ENCODE measurements at places on chromosomes 7 and 10.

GRCh38 chr10:17737027-17737965 lies 14.7 kb upstream of the TMEM236 start:
- no peak for DNase-seq

GRCh38 chr7:130901209-130901783 lies 167.3 kb upstream of the KLF14 start:
- DNase-seq: no peak

GRCh38 chr10:62259998-62260397 lies 8.6 kb downstream of the RTKN2 start:
- DNase-seq: no peak

GRCh38 chr10:30160271-30160982 lies 101.0 kb upstream of the JCAD start:
- no peak for DNase-seq

DNA sequence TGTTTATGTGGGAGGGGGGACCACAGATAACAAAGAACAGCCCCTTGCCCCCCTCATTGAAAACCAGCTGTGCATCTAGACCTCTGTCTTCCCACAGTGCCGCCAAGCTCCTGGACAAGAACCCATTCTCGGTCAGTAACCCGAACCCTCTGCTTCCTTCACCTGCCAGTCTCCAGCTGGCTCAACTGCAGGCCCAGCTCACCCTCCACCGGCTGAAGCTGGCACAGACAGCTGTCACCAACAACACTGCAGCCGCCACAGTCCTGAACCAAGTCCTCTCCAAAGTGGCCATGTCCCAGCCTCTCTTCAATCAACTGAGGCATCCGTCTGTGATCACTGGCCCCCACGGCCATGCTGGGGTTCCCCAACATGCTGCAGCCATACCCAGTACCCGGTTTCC lies 91.0 kb upstream of the PDCD4 start:
- no peak for DNase-seq

DNA sequence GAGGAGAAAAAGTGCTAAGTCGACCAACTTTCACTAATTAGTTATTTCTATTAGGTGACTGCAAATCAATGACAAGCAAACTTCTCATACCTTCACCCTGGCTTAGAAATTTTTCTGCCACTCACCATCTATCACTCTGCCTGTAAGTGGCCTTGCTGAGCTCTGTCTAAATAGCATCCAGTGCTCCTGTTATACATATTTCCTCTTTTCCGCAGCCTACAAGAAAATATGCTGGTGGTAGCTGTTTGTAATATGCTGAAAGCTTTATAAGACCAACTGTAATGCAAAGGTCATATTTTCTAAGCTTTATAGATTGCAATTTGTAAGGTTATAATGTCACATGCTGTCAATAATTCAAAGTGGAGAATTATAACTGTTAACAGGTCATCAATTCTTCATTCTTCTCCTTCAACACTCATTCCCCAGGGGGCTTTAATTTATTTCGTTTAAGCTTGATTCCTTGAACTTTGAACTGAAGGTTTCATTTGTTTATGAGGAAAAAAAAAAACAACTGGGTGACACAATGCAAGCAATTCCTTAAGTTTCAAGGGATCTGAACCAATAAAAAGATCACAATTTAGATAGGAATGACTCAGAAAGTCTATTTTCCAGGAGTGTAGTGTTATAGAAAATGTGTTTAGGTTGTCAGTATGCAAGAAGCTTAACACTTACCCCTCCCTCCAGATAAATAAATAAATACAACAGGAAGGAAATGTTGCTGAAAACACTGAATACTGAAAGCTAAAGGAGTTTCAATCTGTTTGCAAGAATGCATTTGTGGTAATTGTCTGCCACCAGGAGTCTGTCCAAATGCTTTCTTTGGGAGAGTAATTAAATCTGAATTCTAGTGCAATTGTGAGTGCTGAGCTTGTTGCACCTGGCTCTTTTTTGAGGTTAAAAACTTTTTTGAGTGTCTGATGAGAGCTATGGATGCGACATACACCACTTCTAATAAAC lies 183.7 kb downstream of the SORCS1 start:
- no peak for DNase-seq

DNA sequence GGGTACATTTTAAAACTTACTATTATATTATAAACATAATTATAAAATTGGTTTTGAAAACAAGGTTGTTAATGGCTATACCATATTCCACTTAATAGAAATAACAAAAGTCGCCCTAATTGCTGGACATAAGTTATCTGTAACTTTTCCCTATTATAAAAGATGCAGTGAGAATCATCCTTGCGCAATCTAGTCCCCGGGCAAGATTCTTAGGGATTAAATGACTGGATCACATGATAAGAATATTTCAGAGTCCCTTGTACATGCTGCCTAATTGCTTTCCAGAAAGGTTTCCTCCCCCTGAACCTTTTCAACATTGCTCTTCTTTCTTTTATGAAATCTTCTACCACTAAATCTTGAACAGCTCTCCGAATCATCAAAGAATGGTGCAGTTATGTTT lies 479.8 kb upstream of the MKI67 start:
- no peak for DNase-seq

- DNase-seq: no peak
Observed at GRCh38 chr7:63025815-63026214, 972.8 kb upstream of the ZNF722 start.

DNA sequence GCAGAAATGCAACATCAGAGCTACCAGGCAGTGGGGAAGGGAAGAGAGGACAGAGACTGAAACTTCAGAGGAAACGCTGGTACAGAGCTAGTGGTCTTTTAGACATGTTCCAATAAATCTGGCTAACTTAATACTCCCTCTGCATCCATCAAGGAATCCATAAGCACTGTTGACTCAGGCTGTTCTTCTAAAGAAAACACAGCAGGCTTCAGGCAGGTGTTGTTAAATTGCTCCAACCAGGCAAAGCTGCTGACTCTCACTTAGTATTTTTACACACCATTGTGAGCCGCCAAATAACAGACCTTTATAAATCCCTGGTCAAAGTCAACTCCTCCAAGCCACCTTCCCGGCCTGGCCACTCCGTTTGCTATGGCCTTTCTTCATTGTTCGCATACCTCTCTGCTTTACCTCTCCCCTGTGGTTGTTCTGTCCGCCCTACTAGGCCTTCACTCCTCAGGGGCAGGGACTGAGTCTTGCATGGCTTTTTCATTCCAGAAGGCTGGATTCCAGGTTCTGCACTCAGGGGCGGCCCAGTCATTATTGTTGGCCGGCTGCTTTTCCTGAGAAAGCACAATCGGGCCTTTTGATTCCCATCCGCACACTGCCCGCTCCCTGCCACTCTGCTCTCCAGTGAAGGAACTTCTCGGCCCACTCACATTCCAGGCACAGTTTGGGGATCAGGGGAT lies 18.4 kb downstream of the CREB3L2 start:
- no peak for DNase-seq

- DNase-seq: no peak
Observed at GRCh38 chr7:152333134-152333533, 102.7 kb downstream of the KMT2C start.

DNA sequence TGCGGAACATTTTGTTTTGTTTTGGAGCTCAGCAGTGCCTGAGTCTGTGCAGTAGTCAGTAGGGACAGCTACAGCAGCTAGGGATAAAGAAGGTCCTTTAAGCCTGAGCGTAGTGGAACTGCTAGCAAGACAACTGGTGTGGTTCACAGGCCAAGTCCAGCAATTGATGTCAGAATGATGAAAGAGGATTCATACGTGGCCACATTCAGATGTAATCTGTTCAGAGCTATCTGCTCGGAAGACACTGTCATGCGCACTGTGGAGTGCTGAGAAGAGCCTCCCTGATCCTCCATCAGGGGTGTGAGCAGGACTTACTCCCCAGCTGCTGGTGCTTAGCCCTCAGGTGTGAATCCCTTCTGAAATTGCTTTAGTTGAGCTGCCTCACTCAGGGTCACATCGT lies 79.6 kb upstream of the ANKRD1 start:
- DNase-seq: no peak

DNA sequence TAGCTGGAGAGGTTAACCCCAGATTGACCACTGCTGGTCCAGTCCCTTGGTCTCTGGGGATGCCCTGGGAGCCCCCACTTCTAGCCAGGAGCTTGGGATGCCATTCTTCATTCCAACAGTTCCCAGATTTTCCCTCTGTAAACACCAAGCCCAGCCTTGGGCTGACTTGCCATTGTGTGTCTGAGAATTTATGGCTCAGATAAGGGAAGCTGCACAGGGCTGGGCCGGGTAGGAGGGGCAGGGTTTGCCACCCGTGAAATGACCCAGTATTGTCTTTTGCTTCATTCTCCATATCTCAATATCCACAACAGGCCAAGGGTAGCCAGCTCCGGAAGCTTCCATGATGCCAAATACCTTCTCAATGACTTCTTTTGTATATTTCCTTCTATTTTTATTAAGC lies 32.1 kb downstream of the AFAP1L2 start:
- DNase-seq: no peak

- no peak for DNase-seq
Observed at GRCh38 chr7:129569811-129570215, 41.7 kb upstream of the NRF1 start.

- DNase-seq: no peak
Observed at GRCh38 chr7:70776627-70777101, 355.3 kb upstream of the GALNT17 start.

GRCh38 chr10:5318148-5318547 lies 46.6 kb upstream of the UCN3 start:
- DNase-seq: no peak

DNA sequence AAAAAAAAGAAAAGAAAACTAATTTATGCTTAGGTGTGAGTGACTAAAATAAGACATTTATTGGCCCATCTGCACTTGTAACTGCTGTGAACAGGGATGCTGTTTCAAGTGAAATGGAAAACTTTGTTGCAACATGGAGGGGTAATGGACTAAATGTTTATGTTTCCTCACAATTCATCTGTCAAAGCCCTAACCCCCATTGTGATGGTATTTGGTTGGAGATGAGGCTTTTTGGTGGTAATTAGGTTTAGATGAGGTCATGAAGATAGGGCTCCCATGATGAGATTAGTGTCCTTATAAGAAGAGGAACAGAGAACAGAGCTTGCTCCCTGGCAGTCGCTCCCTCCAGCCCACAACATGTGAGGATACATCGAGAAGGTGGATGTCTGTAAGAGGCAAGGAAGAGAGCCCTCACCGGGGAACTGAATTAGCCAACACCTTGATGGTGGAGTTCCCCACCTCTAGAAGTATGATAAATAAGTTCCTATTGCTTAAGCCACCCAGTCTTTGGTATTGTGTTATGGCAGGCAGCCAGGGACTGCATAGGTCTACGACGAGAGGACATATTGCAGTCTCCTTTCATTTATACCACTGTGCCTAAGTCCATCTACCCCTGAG lies 28.6 kb upstream of the VCL start:
- DNase-seq: no peak

GRCh38 chr7:27173956-27174873 lies at the start of gene HOXA10:
TSS of gene HOXA10 (minus strand) at chr7:27174320. CDS start at chr7:27174306, 14 bp downstream.
- no peak for DNase-seq

DNA sequence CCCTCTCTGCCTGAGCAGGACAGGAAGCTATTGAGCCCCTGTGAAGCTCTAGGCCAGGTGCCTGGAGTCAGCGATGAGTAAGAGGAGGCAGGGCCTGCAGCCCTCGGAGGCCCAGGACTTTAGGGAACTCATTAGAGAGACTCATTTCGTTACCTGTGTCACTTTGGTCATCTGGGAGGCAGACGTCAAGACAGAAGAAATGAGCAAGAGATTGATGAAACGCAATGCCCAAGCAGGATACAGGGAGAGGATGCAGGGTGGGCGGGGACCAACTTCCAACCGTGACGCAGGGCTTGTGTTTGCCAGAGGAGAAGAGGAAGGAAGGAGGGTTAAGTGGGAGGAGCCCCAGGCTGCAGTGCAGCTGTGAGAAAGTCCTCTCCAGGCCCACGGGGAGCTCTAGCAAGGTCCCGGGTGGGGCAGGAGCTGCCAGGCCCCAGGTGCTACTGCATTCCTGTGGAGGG lies 26.4 kb upstream of the GNA12 start:
- no peak for DNase-seq

DNA sequence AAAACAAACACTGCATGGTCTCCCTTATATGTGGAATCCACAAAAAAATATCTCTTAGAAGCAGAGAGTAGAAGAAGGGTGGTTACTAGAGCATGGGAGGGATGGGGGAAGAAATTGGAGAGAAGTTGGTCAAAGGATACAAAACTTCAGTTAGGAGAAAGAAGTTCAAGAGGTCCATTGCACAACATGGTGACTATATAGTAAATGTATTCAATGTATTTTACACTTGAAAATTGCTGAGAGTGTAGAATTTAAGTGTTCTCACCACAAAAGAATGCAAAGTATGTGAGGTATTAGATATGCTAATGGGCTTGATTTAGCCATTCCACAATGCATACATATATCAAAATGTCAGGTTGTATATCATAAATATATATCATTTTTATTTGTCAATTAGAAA lies 232.0 kb upstream of the CELF2 start:
- no peak for DNase-seq

GRCh38 chr10:29620112-29620690 lies 14.6 kb downstream of the SVIL start:
- DNase-seq: no peak

DNA sequence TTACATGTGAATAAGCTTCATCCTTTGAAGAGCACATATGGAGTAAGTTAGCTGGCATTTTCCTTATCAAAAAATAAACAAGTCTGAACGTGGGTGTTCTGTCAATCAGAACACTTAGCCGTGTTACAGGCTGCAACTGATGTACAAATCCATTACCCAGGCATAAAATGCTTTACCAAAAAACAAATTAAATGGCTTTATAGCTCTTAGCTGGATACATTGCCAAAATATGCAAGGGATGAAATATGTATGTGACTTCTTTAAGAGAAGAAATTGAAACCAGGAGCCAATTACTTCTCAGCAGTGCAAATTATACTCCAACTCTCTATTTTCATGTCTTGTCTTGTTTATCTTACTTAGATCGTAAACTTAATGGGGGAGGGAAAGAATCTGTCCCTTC lies 214.8 kb downstream of the DGKB start:
- no peak for DNase-seq

GRCh38 chr7:96685353-96685752 lies 24.3 kb downstream of the SEM1 start:
- DNase-seq: no peak

DNA sequence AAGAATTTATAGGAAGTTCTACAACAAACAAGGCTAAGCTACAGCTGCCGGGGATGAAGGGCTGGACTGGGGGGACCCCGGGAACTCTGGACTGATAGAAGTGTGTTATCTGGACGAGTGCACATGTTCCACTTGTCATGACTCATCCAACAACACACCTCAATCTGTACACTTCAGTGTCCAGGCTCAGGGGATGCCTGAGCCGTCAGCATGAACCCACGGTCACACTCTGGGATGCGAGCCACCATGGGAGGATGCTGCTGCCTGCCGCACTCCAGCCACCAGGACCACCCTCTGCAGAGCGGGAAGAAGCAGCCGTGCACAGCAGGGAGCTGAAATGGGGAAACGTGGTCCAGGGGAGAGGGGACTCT lies 67.5 kb downstream of the MAD1L1 start:
- no peak for DNase-seq

- DNase-seq: no peak
Observed at GRCh38 chr10:126278851-126279250, 109.4 kb downstream of the ADAM12 start.

- DNase-seq: no peak
Observed at GRCh38 chr10:126375926-126376554, 12.2 kb downstream of the ADAM12 start.

DNA sequence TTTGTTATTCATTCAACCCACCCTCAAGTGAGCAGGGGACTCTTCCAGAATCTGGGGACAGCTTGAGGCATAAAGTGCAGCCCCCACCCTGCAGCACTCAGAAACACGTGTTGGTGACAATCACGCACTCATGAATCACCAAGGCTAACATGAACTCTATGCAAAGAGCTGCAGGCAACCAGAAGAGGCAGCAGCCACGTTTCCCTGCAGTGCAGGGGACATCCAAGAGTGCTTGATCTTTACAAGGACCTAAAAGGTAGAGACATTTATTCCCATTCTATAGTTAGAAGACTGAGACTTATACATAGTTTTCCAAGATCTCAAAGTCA lies 135.2 kb upstream of the GDF10 start:
- no peak for DNase-seq
